Head of caudate nucleus (tissue), 42 donors: ENCODE measurements at places on chromosomes 7 and 10.

GRCh38 chr10:111933937-111934336, 249.6 kb downstream of the GPAM start:
- DNase-seq, result no peak

DNA sequence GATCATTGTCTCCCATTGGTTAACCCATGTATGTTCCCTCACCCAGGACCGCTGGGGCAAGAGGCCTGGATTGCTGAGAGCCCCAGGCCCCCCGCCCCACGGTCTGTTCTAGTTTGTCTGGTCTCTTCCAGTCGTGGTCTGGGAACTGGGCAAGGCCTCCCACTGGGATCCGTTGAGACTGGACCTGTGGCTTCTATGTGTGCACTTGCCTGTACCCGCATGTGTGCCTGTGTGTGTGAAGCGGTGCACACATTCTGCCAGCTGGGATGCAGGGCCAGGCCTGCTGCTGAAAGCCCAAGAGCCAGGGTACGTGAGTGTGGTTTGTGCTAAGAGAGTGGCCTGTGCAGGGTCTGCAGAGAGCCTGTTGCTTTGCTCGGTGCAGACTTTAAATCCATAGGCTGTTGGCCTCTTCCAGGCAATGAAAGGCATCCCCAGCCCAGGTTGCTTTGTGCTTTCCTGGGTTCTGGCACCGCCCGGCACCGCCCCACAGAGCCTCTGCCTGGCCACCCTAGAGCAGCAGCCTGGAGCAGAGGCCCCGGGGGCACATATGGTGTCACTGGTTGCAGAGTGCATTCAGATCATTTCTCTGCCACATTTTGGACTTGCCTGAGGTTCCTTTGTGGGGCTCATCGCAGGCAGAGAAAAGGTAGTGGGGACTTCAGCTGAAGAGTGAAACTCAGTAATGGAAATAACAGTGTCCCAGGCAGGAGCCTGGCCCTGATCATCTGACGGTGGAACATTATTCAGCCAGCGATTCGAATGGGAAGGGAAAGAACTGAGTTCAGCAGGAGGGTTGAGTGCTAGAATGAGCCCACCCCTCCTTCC, 215.5 kb downstream of the GLRX3 start:
- DNase-seq, result no peak

- DNase-seq, result no peak
Observed at GRCh38 chr10:119501690-119502089, 40.8 kb downstream of the RGS10 start.

- DNase-seq, result no peak
Observed at GRCh38 chr10:22681783-22682183, 32.6 kb downstream of the PIP4K2A start.

- no peak for DNase-seq
Observed at GRCh38 chr10:95247200-95247880, 43.5 kb downstream of the PDLIM1 start.

GRCh38 chr7:142240546-142240945, 17.3 kb downstream of the PRSS58 start:
- DNase-seq, result no peak

DNA sequence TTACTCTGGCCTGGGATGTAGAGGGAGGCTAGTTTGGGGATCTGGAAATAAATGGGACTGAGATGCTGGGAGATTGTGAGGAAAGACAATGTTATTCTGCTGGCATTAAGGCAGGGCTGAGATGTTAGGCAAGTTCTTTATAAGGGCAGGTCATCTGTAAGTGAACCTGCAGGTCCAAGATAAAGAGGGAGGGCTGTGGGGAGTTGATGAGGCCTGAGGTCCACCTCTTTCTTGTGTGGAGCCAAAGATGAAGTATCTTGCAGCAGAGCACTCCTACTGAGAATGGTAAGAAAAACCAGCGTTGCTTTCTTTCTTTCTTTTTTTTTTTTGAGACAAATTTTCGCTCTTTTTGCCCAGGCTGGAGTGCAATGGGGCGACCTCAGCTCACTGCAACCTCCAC, 19.1 kb downstream of the CYCS start:
- no peak for DNase-seq
